Activated CD4-positive, alpha-beta T cell treated with anti-CD3 and anti-CD28 coated beads, Interleukin-2, amount 10 ng/mL, durations not matched to agents 24 days and 14 days (primary cell): ENCODE measurements at places on chromosomes 13 and 19. TPM values are rescaled to one million over a fixed set of nuclear protein-coding genes. Genes with fewer than 3 reads are reported as not detected.

The LRFN3 gene
- total RNA-seq: 11.0 and 11.6 TPM in 2 replicates

GRCh38 chr13:45737571-45738017 is 35.5 kb downstream of the CBY2 start:
- DNase-seq: no peak

DNA sequence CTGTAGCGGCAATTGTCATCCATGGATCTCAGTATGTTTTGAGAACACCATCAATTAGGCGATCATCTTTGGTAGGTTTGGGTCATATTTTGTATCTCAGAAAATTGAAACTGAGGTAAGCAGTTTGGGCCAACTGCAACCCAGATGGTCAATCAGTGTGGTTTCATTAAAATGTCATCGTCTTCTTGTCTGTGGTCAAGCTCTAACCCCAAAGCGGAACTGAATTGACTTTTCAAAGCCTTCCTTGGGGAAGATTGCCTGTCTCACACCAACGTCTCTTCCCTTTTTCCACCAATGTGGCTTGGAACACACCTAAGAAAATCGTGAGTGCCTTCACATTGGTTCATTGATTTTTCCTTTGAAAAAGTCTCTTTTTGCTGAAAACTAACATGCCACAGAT is 56.3 kb upstream of the UBAC2 start:
- no peak for DNase-seq

GRCh38 chr13:48739386-48739964 is 85.7 kb downstream of the CYSLTR2 start:
- peak; percentile 48 for DNase-seq

- DNase-seq: peak; percentile 68
These were observed 1.3 kb downstream of the RFX1 start for GRCh38 chr19:14004619-14005348.
